ENCODE measurements at places on chromosomes 12 and 14. TPM values are rescaled to one million over a fixed set of nuclear protein-coding genes. Genes with fewer than 3 reads are reported as not detected.

The INHBC gene
- total RNA-seq, result 51.9 TPM

The MYO1A gene
- 0.28 TPM for total RNA-seq

The PMCH gene
- not detected for total RNA-seq

The RNU4-1 gene
- total RNA-seq, result 1,949 TPM

The CIDEB gene
- 216 TPM for total RNA-seq

The VRTN gene
- total RNA-seq, result 0.08 TPM

The KERA gene
- not detected for total RNA-seq

The PLXNC1 gene
- total RNA-seq, result 1.1 TPM

The FOXG1 gene
- total RNA-seq, result not detected

The GLIPR1 gene
- 3.1 TPM for total RNA-seq

The YEATS4 gene
- 3.4 TPM for total RNA-seq

The B3GNT4 gene
- total RNA-seq, result not detected

The OASL gene
- total RNA-seq, result 2.5 TPM

The ARID4A gene
- 16.7 TPM for total RNA-seq

The TAS2R19 gene
- total RNA-seq, result 0.78 TPM

The GNB3 gene
- 0.08 TPM for total RNA-seq

The MFAP5 gene
- total RNA-seq, result not detected

The RERGL gene
- 0.25 TPM for total RNA-seq

The PLD4 gene
- not detected for total RNA-seq

The EML5 gene
- 0.13 TPM for total RNA-seq

The RBP5 gene
- 154 TPM for total RNA-seq
